ENCODE measurements at places on chromosomes 7 and 10.

DNA sequence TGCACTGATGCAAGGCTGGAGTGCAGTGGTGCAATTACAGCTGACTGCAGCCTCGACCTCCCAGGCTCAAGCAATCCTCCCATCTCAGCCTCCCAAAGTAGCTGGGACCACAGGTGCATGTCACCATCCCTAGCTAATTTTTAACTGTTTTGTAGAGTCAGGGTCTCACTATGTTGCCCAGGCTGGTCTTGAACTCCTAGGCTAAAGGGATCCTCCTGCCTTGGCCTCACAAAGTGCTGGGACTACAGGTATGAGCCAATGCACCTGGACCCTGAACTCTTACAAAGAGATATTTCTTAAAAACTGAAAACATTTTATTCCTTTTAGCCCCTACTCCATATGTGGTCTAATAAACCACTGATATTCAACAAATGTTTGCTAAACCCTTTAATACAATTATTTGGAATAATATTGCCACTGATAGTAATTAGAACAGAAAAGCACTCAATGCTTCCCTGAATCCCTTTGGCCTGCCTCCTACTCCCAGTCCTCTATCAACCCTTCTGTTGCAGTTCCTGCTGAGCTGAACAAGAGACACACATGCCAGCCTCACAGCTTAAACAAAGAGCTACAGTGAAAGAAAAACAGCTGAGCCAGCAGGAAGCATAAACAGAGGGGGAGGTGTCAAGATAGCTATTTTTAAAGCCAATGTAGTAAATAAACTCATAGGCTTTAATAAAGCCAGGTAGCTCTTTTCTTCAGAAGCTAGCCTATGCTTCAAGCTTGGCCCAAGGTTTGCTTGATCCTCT lies 7.0 kb upstream of the GNAI1 start:
- DNase-seq = no peak

DNA sequence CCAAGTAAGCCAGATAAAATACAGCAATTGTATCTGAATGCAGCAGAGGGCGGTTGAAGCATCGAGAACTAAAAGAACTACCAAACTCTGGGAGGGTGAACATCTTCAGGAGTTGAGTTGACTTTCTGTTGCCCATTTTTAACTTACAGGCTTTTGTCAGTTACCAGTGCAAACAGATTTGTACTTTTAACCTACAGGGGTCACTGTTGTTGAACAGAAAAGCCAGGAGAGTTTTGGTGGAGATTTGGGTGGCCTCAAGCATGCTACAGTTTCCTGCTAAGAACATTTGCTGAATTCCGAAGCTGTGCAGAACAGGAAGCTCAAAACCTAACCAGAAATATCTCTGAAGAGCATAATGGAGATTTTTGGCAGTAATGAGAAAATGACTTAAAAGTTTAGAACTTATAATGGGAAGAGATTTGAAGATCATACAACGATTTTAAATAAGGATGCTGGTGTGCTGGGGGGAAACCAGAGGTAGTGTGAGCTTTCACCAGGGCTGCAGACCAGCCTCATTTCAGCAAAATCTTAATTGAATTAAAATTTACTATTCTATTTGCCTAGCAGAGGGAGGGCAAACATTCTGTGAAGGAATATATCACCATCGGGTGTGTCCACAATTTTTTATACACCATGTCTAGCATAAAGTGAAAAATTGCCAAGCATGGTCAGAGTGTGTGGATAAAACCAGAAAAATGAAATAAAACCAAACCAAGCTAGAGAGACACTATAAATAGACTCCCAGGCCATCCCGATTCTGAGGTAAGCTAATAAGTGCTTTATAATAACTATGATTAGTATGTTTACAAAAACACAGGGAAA lies 208.6 kb upstream of the CCDC6 start:
- no peak for DNase-seq

DNA sequence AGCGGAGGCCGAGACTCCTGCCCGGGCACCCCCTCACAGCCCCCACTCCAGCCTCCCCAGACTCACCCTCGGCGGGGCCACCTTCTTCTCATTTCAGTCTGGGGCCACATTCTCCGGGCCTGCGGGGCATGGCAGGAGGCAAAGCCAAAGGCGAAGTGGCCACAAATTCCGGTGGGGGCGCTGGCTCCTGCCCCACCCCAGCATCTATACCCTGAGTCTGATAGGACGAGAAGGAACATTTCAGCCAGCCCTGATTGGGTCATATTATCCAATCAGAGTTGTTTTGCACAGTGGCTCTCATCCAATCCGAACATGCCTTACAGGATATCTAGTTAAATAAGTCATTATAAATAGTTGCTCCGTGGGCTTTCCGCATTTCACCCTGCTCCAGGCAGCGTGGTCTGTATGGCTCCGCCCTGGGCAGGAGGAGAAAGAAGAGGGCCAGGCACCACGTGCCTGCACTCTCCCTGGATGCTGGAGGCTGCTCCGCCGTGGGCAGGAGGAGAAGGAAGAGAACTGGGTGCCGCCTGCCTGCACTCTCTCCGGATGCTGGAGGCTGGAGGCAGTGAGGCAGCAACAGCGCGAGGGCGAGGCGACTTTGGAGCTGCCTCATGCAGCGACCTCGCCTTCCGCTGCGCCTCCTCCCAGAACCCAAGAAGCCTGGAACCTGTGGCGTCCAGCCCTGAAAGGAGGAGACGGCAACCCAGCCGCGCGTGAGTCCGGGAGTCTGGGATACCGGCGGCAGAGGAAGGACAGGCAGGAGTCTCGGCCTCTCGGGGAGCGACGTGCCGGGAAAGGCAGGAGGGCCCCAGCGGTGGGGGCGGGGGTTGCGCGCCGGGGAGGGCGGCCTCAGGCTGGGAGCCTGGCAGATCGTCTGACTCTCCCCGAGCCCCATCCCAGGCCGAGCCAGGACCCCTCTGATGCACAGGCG lies 162.9 kb downstream of the ZNF33B start:
- no peak for DNase-seq

GRCh38 chr10:101595591-101596433 lies 7.7 kb downstream of the DPCD start:
- DNase-seq = no peak

GRCh38 chr7:20776942-20777341 lies 9.7 kb downstream of the SP8 start:
- DNase-seq = no peak

DNA sequence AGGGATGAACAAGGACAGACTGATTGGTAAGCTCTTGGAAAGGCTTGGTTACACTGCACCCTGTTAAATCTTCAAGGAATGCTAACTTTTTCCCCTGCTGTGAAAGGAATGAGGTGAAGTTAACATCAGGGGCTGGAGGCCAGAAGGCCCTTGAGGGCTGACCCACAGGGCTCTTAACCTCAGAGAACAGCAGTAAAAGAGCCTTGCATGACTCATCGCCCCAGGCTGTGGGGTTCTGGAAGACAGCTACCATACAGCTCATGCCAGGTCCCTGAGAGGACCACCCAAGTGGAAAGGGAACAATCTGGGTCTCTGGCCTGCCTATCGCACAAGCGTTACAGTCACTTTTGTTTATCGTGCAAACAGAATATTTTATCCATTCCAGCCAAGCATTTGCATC lies 54.4 kb downstream of the CYP2C9 start:
- no peak for DNase-seq

- no peak for DNase-seq
Measured at GRCh38 chr10:48216744-48217143, 57.8 kb downstream of the FRMPD2 start.

GRCh38 chr10:80537736-80538480 lies at the start of gene SH2D4B:
TSS of gene SH2D4B (plus strand) at chr10:80537902. CDS start at chr10:80538332, 430 bp downstream.
- no peak for DNase-seq

DNA sequence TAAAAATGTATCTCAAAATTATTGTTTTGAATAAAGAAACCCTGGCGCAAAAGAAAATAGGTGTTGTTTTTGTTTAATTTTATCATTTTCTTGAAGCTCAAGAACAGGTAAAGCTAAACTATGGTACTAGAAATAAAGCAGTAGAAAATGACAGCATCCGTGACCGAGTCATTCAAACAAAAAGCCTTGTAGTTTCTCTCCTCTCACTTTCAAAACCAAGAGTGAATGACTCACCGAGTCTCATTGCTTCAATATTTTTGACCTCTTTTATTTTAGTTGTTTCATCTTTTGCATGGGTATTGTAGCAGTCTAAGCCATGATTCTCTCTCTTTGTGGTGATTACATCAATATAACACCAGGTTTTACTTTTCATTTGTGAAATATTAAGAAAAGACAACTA lies 396.5 kb downstream of the POM121L12 start:
- no peak for DNase-seq

- no peak for DNase-seq
Measured at GRCh38 chr10:3548702-3549101, 236.3 kb downstream of the KLF6 start.

DNA sequence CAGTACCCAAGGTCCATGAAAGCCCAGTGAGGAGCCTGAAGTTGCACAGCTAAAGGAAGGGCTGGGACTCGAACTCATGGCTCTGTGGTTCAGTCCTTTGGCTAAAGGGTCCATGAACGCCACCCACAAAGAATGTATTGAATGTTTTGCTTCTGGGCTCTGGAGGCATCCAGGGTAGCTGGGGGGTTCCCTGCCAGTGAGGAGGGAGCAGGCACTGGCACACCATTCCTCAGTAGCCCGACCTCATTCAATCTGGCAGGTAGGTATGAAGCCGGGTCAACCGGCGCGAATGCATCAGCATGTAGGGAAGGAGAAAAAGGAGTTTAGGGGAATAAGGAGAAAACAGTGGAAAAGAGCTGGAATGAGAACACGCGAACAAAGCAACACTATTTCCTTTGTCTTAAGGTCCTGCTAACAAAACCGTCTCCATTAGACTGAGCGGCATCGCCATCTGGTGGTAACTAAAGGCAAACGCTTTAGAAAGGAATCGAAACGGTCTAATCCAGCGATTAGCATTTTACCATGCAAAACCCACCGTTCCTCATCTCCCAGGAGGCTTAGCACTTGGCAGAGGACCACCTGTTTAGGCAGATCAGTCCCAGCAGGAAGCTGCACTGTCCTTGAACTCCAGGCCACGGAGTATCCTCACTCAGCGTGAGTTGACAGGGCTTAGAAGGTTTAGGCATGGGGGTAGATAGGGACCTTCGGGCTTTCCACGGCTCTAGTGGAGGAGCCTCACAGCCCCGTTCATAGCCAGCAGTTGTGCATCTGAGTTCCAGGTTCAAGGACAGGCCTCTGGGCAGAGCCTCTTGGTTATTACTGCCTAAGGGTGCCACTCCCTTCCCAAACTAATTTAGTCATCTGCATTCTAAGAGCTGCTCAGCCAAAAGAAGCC lies 122.8 kb downstream of the UBE2H start:
- peak; percentile 29 for DNase-seq

DNA sequence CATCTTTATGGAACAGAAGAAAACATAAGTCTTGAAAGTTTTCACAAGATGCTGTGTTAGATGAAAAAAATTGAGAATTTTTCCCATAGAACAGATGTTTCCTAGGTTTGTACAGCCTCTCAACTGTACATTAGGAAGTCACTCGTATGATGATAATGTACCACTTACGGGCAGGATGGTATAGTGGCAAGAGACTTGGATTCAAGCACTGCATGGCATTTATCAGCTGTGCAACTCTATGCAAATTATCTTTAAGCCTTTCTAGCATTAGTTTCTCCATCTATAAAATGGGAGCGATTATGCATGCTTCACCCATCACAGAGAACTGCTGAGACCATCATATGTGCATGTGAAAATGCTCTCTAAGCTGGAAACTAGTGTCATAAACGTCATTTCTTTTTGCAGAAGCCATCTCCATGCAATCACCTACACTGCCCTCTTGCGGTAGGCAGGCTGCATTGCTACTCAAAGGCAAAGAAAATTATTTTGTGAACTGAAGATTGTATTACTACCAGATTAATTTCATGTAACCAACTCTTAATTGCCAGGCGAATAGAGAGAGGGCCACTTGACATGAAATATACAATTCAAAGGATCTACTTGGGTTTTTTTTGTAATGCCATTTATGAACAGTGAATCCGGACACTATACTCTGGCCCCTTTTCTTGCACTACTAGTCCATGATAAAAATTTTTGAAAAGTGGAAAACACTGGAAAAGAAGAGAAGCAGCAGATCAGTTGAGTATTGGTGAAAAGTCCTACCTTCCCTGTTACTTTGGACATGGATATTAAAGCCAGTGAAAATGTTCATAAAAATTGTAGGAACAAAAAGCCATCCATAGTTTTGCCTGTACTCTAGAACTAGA lies 102.3 kb downstream of the JAZF1 start:
- peak; percentile 29 for DNase-seq

- no peak for DNase-seq
Measured at GRCh38 chr10:7389844-7390243, 21.0 kb downstream of the SFMBT2 start.
